Airway epithelial cell (primary cell): ENCODE measurements at places on chromosomes 2 and 18. TPM values are rescaled to one million over a fixed set of nuclear protein-coding genes. Genes with fewer than 3 reads are reported as not detected.

Gene G6PC2
- not detected in 2 replicates for total RNA-seq

Gene ARMC9
- 10.4 and 13.5 TPM in 2 replicates for total RNA-seq

Gene SERPINB3
- 149 and 212 TPM in 2 replicates for total RNA-seq

Gene CAPN14
- total RNA-seq: 2.9 and 4.0 TPM in 2 replicates

Gene GREB1L
- total RNA-seq: 1.5 and 1.7 TPM in 2 replicates

Gene FBXO15
- total RNA-seq: 1.1 TPM in 1 of 2 replicates, not detected in the other

Gene ANO7
- total RNA-seq: 0.79 and 1.1 TPM in 2 replicates
